ENCODE measurements at places on chromosomes 1 and 21.
A peak's percentile ranks its signal among the peaks of the same experiment; 100 is the strongest.

- DNase-seq: peak; percentile 34
Measured at GRCh38 chr21:25862596-25862995, 127.8 kb downstream of the GABPA start.

GRCh38 chr1:240768979-240769378, 157.0 kb upstream of the GREM2 start:
- no peak for DNase-seq

DNA sequence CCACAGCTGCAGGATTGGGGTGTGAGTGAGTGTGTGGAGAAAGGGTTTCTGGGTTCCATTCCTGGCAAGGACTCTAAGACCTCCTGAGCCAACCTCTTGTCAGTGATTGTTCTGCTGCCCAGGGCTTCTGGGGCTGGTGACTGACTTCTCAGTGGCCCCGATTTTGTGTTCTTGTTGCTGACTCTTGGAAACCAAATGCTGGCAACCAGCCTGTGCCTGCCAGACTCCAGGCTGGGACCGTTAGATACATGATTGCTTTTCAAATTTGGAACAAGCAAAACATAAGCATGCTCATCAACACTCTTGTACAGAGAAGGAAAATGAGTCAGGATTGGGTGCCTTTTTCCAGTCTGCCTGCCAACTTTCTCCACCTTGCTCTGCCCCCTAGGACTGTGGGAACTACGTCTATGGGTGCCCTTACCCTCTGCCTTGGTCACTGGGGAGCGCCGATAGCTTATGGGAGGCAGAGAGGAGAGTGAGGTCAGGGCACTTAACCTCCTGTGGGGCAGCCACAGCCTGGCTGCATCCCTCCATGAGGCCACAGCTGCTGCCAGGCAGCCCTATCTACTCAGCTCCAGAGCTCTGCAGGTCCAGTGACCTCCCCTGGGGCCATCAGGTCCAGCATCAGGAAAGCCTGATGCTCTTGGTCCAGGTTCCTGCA, 39.3 kb upstream of the EPS8L3 start:
- DNase-seq: no peak

- DNase-seq: no peak
Measured at GRCh38 chr1:99979091-99979490, 9.3 kb downstream of the SLC35A3 start.

DNA sequence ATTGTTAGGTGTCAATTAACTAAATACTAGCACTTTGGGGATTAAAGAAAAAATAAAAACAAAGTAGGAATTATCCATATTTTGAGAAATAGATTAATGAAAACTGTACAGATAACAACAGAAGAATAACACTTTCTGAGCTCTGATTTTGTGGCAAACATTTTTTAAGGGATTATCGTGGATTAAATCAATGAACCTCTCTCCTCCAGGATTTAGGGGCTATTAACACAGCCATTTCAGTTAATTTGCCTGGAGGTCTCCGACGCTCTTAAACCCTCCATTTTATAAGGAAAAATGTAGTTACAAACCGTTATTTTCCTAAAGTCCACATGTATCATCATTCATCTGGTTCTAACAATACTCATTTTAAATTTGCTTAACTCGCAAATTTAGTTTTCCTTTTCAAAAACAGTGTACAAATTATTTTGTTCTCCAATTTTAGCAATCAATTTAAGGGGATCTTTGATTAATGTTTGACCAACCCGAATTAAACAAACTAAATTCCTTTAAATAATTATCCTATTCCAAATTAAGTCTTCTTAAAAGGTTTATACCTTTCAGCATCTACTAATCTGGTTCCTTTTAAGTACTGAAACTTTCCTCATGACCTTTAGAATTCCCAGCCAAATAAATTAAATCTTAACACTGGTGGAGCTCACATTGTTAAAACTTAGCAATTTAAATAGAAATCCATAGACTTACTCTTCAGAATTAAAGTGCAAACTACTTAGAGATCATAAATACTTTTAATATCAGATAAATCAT, 30.7 kb upstream of the RNF187 start:
- no peak for DNase-seq

- no peak for DNase-seq
Measured at GRCh38 chr1:232183266-232183800, 446.6 kb downstream of the SIPA1L2 start.

- no peak for DNase-seq
Measured at GRCh38 chr1:76269155-76269554, 194.6 kb downstream of the ST6GALNAC3 start.

DNA sequence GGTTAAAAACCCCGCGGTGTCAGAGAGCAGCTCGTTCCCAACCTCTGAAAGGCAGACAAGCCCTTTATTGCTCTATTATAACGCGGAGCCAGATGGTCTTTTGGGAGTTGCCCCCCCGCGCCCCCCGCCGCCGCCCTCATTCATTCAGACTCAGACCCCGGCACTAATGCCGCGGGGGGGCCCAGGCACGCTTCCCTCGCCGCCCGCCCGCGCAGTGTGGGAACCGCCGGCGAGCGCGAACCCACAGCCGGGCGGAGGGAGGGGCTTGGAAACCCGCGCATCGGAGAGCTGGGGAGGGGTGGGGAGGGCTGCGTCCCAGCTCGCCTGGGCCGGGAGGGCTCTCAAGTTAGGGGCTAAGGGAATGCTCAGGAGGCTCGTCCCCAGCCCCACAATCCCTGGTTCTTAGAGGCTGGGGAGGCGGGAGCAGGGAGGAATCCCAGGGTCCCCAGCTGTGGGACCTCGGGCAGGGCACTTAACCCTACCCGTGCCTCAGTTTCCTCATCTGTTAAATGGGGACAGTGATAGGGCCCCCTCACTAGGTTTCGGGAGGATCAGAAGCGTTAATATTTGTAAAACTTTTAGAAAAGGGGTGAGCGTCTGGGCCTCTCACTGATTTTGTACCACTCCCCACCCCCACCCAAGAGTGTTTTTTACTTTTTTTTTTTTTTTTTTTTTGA, 10.9 kb upstream of the HES5 start:
- no peak for DNase-seq

DNA sequence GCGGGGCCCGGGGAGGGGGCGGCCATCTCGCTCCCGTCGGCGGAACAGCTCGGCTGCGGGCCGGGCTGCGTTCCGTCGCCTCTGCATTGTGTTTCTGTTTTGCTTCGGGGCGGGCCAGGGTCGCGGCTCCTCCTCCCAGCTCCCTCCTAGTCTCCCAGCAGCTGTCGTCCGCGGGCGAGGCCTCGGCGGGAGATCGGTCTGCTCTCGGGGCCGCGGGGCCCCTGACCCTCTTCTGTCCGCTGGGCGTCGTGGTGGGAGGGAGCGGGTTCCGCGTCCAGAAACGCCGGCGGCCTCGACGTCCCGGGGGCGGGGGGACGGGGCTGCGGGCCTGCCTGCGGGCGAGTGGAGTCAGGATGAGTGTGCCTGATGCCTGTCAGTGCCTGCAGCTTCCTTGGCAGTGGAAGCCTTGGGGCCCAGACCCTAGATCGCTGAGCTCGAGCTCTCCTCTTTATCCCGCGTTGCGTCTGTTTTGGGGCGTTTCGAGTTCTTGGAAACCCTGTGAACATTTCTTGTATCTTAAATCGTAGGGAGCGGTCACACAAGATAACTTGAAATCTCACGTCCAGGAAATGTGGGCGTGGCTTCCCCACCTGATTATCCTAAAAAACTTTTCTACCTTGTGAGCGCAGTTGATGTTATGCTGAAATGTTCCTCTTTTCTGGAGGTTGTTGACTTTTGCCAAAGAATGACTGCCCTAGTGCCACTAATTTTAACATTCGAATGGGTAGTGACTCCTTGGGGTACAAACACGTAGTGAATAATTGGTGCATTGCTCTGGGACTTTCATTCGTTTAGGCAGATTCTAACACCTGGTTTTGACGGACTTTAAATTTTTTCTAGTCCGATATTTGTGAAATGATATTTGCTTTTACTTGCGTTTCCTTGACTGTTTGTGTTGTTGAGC, 676 bp downstream of the MORC3 start:
- DNase-seq: peak; percentile 69

DNA sequence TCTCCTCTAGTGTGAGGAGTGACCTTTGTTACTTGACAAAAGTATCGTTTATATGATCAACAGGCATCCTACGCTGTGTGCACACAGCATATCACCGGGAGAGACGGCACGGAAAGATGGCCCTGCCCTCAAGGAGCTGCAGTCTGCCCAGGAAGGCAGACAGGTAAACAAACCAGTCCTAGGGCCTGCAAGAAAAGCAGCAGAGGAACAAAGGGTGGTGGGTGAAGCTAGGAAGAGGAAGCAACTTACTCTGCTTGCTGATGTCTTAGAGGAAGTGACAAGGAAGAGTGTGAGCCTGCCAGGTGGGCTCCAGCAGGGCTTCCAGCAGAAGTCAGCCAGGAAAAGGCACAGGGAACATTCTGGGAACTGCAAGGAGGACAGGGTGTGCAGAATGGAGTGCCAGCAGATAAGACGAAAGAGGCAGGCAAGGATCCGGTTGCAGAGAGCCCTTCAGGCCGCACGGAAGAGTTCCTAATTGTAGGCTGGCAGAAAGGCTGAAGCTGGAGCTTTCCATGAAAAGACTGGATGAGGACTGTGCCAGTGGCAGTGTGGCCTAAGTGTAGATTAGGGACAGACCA, 106.7 kb downstream of the SLC45A1 start:
- peak; percentile 34 for DNase-seq

DNA sequence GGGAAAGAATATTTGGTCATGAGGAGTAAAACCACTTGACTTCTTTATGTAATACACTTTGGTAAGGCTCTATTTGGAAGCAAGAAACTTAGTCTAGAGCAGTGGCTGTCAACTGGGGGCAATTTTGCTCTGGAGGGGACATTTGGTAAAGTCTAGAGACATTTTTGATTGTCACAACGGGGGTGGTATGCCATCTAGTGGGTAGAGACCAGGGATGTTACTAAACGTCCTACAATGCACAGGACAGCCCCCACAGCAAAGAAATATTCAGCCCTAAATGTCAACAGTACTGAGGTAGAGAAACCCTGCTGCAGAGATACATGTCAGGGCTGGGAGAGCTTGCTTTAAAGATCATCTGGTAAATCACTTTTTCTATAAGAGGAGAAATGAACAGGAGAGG, 13.5 kb downstream of the FUCA1 start:
- DNase-seq: no peak

- DNase-seq: no peak
Measured at GRCh38 chr1:223393275-223394214, at the start of gene CCDC185. CCDC185 (plus strand) TSS chr1:223393415; CDS start chr1:223393476, 61 bp downstream.

GRCh38 chr1:247111259-247111699, 7.1 kb upstream of the ZNF669 start:
- DNase-seq: no peak

DNA sequence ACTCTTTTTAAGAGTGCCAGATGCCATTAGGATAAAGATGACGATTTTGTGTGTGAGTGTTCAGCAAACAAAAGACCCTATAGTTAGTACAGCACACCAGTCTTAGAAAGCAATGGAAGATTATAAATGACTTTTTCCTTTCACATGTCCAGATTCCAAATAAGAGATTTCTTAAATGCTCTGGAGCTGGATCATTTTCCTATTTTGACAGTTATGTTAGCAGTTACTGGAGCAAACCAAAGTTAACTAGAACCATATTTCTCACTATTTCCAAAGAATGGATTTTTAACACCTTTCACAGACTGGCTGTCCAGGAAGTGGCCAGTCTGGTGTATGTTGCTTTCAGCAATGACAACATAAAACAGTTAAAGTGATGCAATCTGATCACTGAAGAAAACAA, 905.8 kb upstream of the ADGRL2 start:
- no peak for DNase-seq

GRCh38 chr1:106360252-106360651, 696.2 kb upstream of the PRMT6 start:
- DNase-seq: no peak

- DNase-seq: no peak
Measured at GRCh38 chr1:235910357-235911299, 43.9 kb upstream of the LYST start.

DNA sequence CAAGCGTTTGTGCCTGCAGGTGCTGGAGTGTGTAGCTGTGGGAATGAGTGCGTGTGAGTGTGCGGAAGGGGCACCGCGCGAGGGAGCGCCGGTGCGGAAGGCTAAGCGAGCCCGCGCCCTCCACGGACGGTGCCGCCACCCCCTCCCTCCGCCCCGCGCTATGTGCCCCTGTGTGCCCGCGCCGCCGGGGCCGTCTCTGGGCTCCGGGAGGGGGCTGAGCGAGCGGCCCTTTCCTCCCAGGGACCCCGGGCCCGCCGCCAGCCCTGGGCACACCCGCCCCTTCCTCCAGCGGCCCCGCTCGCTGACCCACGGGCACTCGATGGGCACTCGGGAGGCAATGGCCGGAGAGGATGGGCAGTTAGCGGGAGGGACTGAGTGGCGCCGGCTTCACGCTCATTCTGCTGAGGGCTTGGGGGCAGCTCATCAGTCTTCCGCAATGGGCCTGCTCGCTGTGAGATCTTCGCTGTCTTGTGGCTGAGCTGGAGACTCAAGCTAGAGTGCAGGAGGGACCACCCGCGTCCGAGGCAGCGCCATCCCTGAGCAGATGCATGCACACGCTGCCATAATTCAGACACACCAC, 8.6 kb upstream of the ADGRB2 start:
- DNase-seq: no peak

- DNase-seq: no peak
Measured at GRCh38 chr1:170931650-170932049, 3.7 kb upstream of the MROH9 start.

DNA sequence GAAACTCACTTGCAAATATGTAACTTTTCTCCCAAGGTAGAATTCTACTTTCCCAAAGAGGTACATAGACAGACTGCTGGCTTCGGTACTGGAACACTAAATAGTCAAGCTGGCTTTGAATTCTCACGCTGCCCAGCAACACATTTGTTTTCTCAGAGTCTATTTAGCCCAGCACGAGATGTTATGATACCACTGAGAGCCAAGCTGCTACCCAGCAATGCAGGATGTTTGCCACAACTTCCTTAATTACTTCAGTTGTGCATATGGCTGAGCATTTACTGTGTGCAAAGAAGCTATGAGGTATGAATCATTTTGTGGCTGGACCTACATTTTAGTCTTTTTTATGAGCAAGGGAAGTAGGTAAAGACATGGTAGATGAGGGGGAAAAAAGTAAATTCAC, 793.2 kb downstream of the PLA2G4A start:
- DNase-seq: no peak
